Inflammatory macrophage treated with lipopolysaccharide for 1 hour (primary cell): ENCODE measurements at places on chromosomes 4 and X.
A peak's percentile ranks its signal among the peaks of the same experiment; 100 is the strongest.

GRCh38 chr4:36178484-36178883 lies 65.8 kb downstream of the ARAP2 start:
- no peak for DNase-seq

- DNase-seq = no peak
These were observed 73.3 kb downstream of the NAT8L start for GRCh38 chr4:2132438-2132837.

DNA sequence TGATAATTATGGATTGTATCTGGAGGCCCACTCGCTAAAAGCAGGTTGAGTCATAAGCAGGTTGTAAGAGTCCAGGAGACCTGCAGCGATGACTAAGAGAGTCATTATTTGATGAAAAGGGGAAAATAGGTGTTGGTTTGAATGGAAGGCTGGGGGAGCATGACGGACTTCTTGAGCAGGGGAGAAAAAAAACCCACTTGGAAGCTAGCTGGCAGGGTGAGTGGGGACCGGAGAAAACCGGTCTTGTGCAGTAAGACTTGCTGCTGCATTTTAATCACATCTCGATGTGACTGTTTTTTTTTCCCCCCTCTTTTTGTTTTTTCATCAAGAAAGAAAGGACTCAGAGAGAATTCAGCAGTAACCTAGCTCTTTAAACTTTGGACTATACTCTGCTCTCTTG lies 90.0 kb downstream of the IGSF1 start:
- no peak for DNase-seq

- no peak for DNase-seq
These were observed 445.5 kb downstream of the PCDH10 start for GRCh38 chr4:133594390-133595207.

DNA sequence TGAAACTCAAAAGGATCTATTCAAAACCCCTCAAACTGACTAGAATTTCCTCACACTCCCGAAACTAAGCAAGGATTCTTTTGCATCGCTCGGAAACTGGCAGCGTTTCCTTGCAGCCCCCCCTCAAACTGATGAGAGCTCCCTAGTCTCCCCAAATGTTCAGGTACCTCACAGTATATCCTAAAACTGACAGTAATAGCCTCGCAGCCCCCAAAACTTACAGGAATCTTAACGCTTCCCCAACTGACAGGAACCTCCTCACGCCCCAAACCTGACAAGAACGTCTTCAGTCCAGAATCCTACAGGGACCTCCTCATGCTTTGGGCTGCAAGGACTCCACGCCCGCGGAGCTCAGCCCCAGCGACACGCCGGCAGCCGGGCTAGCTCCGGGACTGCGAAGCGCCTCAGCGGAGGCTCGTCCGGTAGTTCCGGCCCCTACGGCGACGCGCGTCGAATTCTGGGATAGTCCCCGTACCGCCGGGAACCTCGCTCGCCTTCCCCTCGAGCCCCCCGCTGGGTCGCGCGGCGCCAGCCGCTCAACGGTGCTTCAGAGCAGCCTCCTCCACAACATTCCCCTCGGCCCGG lies 640 bp downstream of the PHF8 start:
- DNase-seq = peak; percentile 8

GRCh38 chrX:17375637-17376430 lies 834 bp downstream of the NHS start:
- no peak for DNase-seq

- no peak for DNase-seq
These were observed 16.0 kb downstream of the CTBP1 start for GRCh38 chr4:1232661-1233621.

GRCh38 chr4:86058621-86059020 lies 301.2 kb downstream of the MAPK10 start:
- DNase-seq = no peak
